ENCODE measurements at places on chromosomes 3 and 15. TPM values are rescaled to one million over a fixed set of nuclear protein-coding genes. Genes with fewer than 3 reads are reported as not detected.

DNA sequence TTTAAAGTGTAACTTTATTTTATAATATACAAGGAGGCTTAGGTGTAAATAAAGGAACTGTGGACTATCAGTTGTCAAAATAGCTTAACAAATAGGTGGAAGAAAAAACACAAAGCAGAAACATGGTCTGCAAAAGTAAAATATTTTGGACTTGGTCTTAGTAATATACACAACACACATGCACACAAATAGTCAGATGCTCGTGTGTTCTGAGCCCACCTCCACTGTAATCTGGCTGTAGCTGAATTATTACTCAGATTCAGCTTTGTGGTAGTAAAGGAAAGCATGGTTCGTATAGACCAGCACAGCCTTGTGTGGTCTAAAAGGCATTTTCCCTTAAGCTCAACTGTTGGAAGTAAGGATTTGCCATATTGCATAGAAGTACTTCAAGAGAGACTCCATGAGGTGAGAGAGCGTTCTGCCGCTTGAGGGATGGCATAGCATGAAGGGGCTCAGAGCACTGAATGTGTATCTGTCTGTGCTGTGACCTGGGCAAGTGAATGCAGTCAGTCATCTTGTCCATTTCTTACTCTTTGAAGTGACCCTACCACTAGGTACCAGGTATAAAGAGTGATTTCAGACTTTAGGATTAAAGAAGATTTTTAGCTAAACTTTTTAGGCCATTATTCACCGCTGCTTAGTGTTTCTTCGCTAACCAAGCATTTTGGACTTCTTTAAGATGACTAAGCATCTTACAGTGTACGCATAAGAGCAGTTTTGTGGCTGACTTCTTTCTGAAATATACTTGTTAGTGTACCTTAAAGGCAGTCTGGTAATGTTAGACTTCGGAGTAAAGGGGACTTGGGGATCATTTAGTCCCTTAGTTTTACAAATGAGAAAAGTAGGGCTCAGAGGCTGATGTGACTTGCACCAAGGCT, 15.2 kb downstream of the TPM1 start:
- H3K27ac ChIP-seq, result peak overlapping the region; percentile 65
- peaks cover 7% of the 10 kb centered on the region for H3K4me1 ChIP-seq
- no peaks in the 10 kb centered on the region for H3K27me3 ChIP-seq
- no peak overlapping the region for H3K4me3 ChIP-seq

DNA sequence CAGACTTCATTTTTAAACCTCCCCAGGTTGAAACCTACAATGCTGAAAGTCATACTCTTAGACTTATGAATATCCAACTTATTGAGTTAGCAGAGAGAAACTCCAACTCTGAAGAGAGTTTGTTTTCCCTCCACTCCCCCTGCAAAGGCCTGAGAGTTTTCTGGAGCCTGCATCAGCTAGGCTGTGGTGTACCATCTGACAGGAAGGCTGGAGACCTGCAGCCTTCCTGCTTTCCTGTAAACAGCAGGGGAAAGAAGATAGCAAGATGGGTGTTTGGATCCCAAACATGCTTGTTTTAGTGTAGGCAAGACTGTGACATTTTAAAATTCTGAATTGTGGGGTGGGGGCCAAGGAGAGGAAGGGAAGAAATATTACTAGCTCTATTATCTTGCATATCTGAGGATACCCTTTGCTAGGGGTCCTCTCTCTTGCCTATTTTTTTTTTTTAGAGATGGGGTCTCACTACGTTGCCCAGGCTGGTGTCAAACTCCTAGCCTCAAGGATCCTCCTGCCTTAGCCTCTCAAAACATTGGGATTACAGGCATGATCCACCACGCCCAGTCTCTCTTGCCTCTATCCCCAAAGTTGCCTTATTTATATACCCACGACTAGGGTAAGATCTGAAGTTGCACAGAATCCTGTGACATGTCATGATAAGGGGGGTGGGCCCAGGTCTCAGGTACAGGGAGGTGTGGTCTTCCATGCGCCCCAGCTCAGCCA, 51.0 kb upstream of the USP3 start:
- peaks cover 7% of the 10 kb centered on the region for H3K4me1 ChIP-seq
- no peak for DNase-seq
- H3K27me3 ChIP-seq, result no peaks in the 10 kb centered on the region
- H3K4me3 ChIP-seq, result no peak overlapping the region
- H3K27ac ChIP-seq, result no peak overlapping the region

GRCh38 chr3:142029791-142030190, 119.6 kb downstream of the TFDP2 start:
- no peak for DNase-seq
- H3K36me3 ChIP-seq, result no peaks in the 10 kb centered on the region
- H3K4me3 ChIP-seq, result no peak overlapping the region
- H3K27ac ChIP-seq, result no peak overlapping the region
- no peaks in the 10 kb centered on the region for H3K27me3 ChIP-seq
- peaks cover 24% of the 10 kb centered on the region for H3K4me1 ChIP-seq

DNA sequence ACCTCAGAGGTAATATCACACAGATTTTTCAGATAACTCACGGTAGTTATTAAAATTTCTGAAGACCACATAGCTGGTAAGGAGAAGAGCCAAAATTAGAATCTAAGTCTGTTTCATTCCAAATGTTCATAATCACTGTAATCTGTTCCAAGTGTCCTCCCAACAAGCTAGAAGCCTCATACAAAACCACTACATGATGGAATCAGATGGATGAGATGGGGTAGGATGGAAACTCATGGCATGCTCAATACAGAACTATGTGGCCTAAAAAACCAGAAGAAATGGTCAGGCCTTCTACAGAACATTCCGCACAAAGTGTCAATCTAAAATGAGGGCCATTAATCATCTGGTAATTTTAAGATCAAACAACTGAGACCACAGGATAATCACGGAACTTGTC, 91.8 kb downstream of the THBS1 start:
- no peaks in the 10 kb centered on the region for H3K27me3 ChIP-seq
- no peak for DNase-seq
- H3K36me3 ChIP-seq, result no peaks in the 10 kb centered on the region
- no peak overlapping the region for H3K27ac ChIP-seq
- no peaks in the 10 kb centered on the region for H3K4me1 ChIP-seq

TRANK1 gene
- polyA plus RNA-seq, result 1.8 TPM

All from GM23338 (cell line).